ENCODE measurements at places on chromosomes 1 and 21.
A peak's percentile ranks its signal among the peaks of the same experiment; 100 is the strongest.

DNA sequence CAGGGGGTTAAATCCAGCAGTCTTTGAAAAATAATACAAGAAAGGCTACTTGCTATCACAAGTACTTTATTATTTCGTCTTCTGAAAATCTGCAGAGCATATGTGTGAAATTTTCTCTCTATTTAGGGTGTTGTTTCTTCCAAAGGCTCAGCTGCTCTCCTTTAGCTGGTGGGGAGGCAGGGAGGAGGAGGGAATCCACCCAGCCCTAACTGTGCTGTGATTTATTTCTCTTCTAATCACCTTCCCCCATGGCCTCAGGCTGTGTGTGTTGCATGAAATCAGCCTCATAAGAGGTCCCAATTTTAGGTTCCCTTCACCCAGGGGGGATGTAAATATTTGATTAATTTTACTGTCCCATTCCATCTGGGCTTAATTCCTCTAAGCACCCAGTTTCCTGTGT, 77.6 kb upstream of the PGBD5 start:
- H3K27ac ChIP-seq: no peak overlapping the region
- no peaks in the 10 kb centered on the region for H3K36me3 ChIP-seq
- H3K27me3 ChIP-seq: peaks cover 3% of the 10 kb centered on the region
- H3K4me3 ChIP-seq: no peak overlapping the region
- no peaks in the 10 kb centered on the region for H3K4me1 ChIP-seq

GRCh38 chr21:16022116-16022515, 292.3 kb downstream of the USP25 start:
- no peaks in the 10 kb centered on the region for H3K4me1 ChIP-seq
- no peak overlapping the region for H3K4me3 ChIP-seq
- H3K36me3 ChIP-seq: no peaks in the 10 kb centered on the region
- no peaks in the 10 kb centered on the region for H3K27me3 ChIP-seq
- H3K27ac ChIP-seq: no peak overlapping the region

DNA sequence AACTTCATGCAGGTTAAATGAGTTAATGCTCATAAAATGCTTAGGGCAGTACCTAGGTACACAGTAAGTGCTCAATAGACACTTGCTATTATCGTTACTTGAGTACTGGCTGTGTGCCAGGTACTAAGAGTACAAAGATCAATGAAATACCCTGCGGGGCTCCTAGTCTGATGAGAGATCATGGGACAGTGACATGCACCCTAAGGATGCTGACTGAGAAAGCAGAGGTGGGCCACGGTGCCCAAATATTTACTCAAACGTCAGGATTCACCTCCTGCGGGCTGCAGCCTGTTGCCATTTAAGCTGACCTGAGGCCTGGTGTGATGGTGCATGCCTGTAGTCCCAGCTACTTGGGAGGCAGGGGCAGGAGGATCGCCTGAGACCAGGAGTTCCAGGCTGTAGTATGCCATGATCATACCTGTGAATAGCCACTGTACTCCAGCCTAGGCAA, 19.8 kb upstream of the LUZP1 start:
- no peak for DNase-seq
- H3K4me3 ChIP-seq: no peak overlapping the region
- H3K36me3 ChIP-seq: no peaks in the 10 kb centered on the region
- peaks cover 20% of the 10 kb centered on the region for H3K4me1 ChIP-seq
- peak overlapping the region; percentile 78 for H3K27ac ChIP-seq

DNA sequence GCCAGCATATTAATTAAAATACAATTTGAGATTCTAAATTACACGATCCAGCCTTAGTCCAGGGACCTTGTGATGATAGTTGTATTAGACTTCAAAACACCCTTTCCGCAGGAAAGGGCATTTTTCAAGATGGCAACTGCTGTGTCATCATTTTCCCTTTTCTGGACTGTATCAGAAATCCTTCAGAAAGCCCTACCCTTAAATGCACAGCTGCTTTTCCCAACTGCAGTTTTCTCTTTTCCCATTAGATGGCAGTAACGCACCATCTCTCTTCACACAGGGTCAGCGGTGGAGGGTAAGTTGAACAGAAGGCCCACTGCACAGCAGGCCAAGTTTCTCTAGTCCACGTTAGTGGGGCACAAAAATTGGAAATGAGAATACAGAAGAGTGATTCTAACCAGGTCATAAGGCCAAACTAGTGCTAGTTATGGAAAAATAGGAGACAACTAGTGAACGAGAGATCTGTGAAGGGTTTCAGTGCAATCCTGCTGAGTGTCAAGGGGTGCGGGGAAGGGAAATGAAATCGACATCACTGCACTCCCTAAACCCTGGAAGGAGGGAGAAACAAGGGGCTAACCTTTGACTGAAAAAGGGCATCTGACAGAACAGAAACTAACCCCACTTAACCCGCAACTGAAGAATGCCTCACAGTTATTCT, 22.1 kb upstream of the TDRD10 start:
- H3K4me3 ChIP-seq: no peak overlapping the region
- peaks cover 6% of the 10 kb centered on the region for H3K4me1 ChIP-seq
- no peak overlapping the region for H3K27ac ChIP-seq
- H3K27me3 ChIP-seq: no peaks in the 10 kb centered on the region

GRCh38 chr21:34035619-34036354, 37.6 kb upstream of the MRPS6 start:
- no peak overlapping the region for H3K4me3 ChIP-seq
- peaks cover 11% of the 10 kb centered on the region for H3K4me1 ChIP-seq
- no peaks in the 10 kb centered on the region for H3K27me3 ChIP-seq

- H3K4me3 ChIP-seq: no peak overlapping the region
- peaks cover 7% of the 10 kb centered on the region for H3K4me1 ChIP-seq
- H3K27ac ChIP-seq: no peak overlapping the region
- H3K36me3 ChIP-seq: no peaks in the 10 kb centered on the region
- no peak for DNase-seq
Observed at GRCh38 chr1:234675572-234675971, 65.6 kb upstream of the IRF2BP2 start.

- H3K36me3 ChIP-seq: no peaks in the 10 kb centered on the region
- H3K27me3 ChIP-seq: no peaks in the 10 kb centered on the region
- no peak for DNase-seq
- peaks cover 16% of the 10 kb centered on the region for H3K4me1 ChIP-seq
Observed at GRCh38 chr1:31745096-31745945, 18.8 kb downstream of the ADGRB2 start.

- H3K4me3 ChIP-seq: no peak overlapping the region
- peaks cover 28% of the 10 kb centered on the region for H3K27me3 ChIP-seq
- H3K4me1 ChIP-seq: no peaks in the 10 kb centered on the region
Observed at GRCh38 chr1:206831650-206832049, 33.8 kb upstream of the IL20 start.

DNA sequence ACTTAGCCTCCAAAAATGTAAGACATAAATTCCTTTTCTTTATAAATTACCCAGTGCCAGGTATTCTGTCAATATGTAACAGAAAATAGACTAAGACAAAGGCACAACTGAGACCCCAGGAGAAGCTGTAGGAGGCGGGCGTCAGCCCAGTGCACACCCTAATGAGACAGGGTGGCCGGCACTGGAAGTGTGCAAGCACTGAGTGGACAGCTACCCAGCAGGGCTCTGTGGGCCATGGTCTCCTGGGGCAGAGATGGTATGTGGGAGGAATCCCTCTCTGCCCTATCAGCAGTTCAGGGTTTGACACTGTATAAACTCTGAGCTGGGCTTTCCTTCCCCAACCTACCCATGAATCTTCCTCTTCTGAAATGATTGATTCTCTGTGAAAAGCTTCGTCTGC, 139.5 kb downstream of the GLIS1 start:
- H3K4me3 ChIP-seq: no peak overlapping the region
- peaks cover 4% of the 10 kb centered on the region for H3K36me3 ChIP-seq
- H3K4me1 ChIP-seq: peaks cover 4% of the 10 kb centered on the region
- no peak overlapping the region for H3K27ac ChIP-seq
- H3K27me3 ChIP-seq: no peaks in the 10 kb centered on the region
- no peak for DNase-seq

GRCh38 chr21:45830221-45830640, 151.3 kb upstream of the COL6A1 start:
- H3K27me3 ChIP-seq: no peaks in the 10 kb centered on the region
- no peak overlapping the region for H3K27ac ChIP-seq
- H3K36me3 ChIP-seq: no peaks in the 10 kb centered on the region
- H3K4me3 ChIP-seq: no peak overlapping the region
- H3K4me1 ChIP-seq: no peaks in the 10 kb centered on the region

DNA sequence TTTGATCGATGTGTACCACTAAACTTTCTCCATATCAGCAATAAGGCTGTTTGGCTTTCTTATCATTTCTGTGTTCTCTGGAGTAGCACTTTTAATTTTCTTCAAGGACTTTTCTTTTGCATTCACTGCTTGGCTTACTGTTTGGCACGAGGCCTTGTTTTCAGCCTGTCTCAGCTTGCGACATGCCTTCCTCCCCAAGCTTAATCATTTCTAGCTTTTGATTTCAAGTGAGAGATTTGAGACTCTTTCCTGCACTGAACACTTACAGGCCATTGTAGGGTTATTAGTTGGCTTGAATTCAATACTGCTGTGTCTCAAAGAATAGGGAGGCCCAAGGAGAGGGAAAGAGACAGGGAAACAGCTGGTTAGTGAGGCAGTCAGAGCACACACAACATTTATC, 120.6 kb upstream of the KCND3 start:
- no peak for DNase-seq
- no peak overlapping the region for H3K4me3 ChIP-seq
- no peaks in the 10 kb centered on the region for H3K36me3 ChIP-seq
- no peaks in the 10 kb centered on the region for H3K4me1 ChIP-seq
- no peak overlapping the region for H3K27ac ChIP-seq
- no peaks in the 10 kb centered on the region for H3K27me3 ChIP-seq

DNA sequence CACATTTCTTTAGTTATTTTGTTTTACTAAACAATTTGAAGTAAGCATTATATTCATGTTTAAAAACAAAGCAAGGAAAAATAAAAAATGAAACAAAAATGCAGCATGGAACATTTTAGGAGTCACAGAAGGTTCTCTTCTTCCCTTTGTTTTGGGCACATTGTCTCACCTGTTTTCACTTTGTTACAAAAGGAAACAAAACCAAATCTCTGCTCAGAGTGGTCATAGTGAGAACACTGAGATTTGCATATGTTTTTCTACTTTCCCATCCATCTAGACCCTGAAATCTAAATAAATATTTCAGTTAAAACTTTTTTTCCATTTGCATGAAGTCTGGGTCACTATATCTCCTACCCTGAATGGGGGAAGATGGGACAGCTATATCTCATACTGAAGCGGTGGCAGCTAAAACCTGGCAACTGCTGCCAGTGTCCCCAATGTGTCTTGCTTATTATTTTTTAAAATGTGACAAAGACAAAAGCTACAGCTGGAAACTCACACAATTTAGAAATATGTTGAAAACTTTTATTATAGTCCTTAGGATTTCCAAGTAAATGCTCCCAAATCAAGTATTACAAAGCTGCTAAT, 3.5 kb downstream of the EXOC8 start:
- H3K4me3 ChIP-seq: peak overlapping the region; percentile 52
- peaks cover 33% of the 10 kb centered on the region for H3K4me1 ChIP-seq
- DNase-seq: no peak
- H3K36me3 ChIP-seq: no peaks in the 10 kb centered on the region

Data from astrocyte (in vitro differentiated cells and primary cell).